ENCODE measurements at places on chromosomes 7 and 10.

DNA sequence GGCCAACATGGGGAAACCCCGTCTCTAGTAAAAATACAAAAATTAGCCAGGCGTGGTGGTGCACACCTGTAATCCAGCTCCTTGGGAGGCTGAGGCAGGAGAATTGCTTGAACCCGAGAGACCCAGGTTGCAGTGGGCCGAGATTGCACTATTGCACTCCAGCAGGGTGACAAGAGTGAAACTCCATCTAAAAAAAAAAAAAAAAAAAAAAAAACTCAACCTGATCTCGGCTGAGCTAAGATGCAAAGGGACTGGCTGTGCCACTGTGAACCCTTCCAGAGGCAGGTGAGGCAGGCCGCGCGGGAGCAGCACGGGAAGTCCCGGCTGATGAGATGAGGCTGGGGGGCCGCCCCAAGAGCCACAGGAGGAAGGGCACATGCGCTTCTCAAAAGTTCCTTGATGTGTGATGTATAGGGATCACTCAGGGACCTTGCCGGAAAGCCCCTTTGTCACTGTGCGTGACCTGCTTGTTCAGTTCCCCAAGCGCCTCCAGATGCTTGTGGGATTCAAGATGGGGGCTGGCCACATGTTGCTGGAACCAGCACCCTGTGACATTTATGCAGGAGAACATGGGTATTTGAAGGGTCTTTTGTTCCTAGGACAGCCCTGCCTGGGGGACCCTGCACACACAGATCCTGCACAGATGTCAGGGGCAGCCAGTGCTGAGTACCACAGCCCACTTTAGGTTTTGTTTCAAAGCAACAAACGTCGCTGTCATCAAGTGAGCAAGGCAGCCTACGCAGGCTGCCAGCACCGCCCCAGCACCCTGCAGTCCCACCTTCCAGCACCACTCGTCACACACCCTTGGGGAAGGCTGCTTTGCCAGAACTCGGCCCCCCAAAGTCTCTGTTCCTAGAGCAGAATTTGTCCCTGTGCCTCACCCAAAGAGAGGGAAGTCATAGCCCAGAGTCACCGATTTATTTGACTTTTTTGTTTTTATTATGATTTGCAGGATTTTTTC lies 74.8 kb upstream of the SH2B2 start:
- no peak for DNase-seq

GRCh38 chr10:69497611-69498390 lies 46.5 kb downstream of the TSPAN15 start:
- DNase-seq, result no peak

DNA sequence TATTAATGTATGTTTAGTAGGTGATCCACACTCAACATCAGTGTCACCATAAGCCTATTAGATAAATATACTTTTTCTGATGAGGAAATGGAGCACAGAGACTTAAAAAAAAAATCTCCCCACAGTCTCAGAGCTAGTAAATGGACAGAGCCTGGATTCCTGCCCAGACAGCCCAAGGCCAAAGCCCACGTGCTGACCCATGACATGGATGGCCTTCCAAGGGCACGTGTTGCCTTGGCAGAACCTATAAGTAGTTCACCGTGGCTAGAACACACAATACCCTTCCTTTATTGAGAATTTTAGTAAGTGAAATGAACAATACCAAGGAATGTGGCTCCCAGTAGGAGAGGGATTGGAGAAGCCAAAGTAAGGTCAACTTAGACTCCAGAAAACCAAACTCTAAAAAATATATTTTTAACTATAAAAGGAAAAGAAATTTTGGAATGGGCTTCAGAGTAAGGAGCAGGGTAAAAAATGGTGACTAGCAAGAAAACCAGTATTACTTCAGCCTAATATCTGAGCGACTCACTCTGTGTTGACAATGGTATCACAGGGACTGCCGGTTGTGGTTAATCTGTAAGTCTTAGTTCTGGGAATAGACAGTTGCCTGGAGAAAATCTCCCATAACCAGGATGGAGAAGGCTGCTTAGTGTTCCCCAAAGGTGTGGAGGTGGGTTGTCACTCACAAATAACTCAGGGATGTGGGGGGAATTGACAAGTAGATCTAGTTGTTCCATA lies 223.0 kb downstream of the SORCS1 start:
- no peak for DNase-seq

- no peak for DNase-seq
Observed at GRCh38 chr10:33279276-33279675, 55.2 kb downstream of the NRP1 start.

- no peak for DNase-seq
Observed at GRCh38 chr10:11898372-11899066, 75.4 kb downstream of the PROSER2 start.

DNA sequence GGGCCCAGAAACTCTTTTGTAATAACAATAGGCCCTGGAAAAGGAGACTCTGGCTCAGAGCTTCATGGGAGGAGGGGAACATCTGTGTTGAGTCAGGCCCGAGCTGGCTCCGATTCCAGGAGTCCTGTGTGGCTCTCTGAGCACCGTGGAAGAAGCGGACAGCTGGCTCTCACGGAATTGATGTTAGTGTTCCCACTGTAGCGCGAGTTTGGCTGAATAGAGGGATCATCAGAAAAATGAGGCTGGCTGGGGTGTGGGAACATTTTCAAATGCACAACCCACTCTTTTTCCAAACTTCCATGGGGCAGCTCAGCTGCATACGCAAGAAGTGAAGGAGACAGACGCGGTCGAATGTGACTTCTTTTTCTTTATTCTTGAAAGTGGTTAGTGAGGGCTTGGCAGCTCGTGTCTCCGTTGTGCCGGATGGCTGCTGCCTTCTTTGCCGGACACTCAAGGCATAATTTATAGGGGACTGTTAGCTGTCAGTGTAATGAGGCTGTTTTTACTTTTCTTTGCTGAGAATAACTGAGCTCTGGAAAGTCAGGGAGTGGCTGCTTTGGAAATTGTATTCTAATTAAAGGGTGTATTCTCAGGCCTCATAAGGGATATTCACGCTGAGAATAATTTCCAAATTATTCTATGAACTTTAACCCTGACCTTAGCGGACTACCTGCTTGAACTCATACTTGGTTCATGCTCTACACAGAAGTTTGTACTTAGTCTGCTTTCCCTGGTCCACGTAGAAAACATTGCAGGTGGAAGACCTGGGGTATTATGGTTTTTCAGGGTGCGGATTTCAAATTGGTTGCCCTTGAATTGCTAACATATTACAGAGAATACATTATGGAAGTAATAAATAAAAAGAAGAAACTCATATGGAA lies 23.1 kb downstream of the MDFIC start:
- DNase-seq, result no peak

GRCh38 chr10:50740293-50740648 lies 535 bp downstream of the ASAH2B start:
- DNase-seq, result no peak

Data from activated CD4-positive, alpha-beta T cell treated with anti-CD3 and anti-CD28 coated beads for 24 hours (primary cell).